ENCODE measurements at places on chromosomes 6 and 20. TPM values are rescaled to one million over a fixed set of nuclear protein-coding genes. Genes with fewer than 3 reads are reported as not detected.

The PKIB gene
- 1.6 TPM for total RNA-seq

The RAB32 gene
- 43.8 TPM for total RNA-seq

The SSTR4 gene
- not detected for total RNA-seq

- peaks cover 5% of the 10 kb centered on the region for H3K4me1 ChIP-seq
- H3K36me3 ChIP-seq: no peaks in the 10 kb centered on the region
- H3K27ac ChIP-seq: no peak overlapping the region
- H3K4me3 ChIP-seq: no peak overlapping the region
Measured at GRCh38 chr6:7621761-7622160, 31.8 kb downstream of the SNRNP48 start.
